ENCODE measurements at places on chromosomes 13 and 19.
A peak's percentile ranks its signal among the peaks of the same experiment; 100 is the strongest.

GRCh38 chr13:100511466-100511865 is 77.1 kb downstream of the GGACT start:
- no peak for DNase-seq

DNA sequence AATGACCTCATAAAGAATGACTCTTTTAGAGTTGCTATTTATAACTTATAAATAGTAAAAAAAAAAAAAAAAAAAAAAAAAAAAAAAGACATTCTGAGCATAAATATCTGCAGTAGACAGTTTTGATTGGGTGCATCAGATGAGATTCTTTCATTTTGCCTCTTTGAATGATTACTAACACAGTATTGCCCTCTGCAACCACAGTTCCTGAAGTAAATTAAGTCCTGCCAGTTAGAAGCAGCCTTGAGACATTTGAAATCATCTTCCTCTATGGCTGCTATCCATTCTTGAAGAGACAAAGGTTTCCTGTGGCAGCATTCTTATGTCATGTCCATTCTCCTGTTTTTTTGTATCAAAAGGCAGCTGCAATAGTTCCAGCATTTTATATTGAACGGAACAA is 892.4 kb upstream of the MIR17HG start:
- DNase-seq = no peak

- DNase-seq = no peak
These were observed 31.2 kb downstream of the RFX2 start for GRCh38 chr19:6079107-6079506.

DNA sequence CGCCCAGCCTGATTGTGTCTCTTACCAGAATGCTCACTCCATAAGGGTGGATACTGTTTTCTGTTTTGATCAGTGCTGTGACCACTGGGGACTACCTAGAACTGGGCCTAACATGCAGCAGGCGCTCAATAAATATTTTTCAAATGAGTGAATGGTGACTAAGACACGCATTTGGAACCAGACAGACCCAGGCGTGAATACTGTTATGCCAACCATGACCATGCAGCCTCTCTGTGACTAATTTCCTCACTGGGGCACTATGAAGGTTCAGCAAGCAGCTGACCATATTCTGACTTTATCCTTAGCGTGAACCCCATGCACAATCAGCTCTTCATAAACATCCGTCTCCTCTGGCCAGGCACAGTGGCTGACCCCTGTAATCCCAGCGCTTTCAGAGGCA is 13.0 kb upstream of the SPC24 start:
- peak; percentile 99 for DNase-seq

GRCh38 chr19:18649371-18650020 is 12.7 kb downstream of the KLHL26 start:
- no peak for DNase-seq

DNA sequence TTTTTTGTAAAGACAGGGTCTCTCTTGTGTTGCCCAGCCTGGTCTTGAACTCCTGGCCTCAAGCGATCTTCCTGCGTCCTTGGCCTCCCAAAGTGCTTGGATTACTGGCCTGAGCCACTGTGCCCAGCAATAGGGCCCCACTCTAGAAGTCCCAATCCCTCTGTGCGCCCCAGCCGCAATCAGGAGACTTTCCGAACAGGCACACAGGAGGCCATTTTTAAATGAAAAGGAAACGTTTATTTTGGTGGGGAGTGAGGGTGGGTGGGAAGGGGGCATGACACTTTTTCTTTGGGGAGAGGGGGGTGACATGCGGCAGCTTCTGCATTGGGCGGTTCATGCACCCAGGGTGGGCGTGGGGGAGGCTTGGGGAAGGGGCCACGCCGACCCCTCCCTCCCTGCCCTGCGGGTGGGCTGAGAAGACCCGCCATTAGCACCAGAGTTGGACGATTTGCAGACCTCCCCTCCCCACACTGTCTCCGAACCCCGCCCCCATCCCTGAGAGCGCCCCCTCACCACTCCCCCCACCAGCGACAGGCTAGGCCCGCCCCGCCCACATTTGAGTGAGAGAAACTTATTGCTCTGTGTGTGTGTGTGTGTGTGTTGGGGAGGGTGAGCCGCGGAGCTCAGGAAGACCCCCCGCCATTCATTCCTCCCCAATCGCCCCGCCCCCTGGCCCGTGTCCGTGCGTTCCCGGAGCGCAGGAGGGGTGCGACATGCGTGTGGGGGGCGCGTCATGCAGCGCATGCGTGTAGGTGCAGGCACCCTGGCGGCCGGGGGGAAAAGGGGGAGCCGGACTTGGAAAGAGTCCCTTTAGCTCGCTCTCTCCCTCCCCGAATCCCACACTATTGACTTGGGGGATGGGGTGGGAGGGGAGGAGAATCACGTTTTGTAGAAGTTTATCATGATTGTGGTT is 17.2 kb downstream of the KCNC3 start:
- DNase-seq = no peak

GRCh38 chr19:33914599-33914998 is 117.9 kb downstream of the KCTD15 start:
- no peak for DNase-seq

GRCh38 chr13:52061587-52061986 is 37.1 kb downstream of the UTP14C start:
- DNase-seq = no peak

DNA sequence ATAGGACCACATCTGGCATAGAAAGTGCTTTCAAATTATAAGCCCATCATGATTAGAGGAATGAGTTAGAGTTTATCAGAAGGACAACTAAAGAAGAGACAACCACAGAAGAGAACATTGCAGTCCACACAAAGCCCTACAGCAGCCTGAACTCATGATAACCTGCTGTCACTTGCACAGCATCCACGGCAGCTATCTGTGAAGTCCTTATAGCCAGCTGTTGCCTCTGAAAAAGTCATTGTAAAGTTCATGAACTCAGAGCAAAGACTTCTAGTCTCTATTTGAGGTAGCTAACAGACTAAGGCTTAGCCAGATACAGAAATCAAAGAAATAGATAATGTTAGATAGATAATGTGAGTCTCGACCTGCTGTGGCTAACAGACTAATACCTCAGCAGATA is 450.0 kb downstream of the KLF5 start:
- no peak for DNase-seq

DNA sequence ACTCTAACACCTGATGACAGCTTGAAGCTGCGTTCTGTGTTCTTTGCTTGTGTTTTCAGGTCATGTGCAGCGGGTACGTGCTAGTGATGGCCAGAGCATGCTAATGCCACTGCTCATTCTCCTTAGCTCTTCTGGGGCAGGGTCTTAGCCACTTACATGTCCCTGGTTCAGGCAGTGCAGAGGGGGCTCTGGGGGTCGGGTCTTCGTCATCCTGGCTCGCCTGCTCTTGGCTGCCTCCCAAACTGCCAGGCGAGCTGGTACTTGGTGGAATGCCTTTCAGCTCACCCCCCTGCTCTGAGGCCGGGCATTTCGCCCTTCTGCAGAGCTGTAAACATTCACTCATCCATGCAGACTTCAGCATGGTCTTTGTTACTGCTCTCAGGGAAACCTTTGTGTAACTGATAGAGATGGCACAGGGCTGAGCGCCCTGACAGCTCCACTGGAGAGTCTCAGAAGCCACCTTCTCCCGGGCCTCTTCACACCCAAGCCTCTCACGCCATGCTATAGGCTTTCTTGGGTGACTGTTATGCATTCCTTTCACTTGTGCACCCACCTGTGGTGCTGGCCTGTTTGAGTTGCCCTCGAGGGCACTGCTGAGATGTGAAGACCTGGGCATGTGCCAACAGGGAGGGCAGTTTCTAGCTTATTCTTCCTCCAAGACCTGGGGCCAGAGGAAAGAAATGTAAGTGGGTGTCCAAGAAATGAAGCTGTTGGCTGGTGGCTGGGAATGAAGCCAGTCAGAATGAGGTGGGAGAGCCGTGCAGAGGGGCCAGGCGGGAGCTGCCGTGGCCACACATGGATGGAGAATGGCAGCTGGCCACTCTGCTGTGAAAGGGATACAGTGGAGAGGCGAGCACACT is 24.4 kb downstream of the FAM124A start:
- no peak for DNase-seq

DNA sequence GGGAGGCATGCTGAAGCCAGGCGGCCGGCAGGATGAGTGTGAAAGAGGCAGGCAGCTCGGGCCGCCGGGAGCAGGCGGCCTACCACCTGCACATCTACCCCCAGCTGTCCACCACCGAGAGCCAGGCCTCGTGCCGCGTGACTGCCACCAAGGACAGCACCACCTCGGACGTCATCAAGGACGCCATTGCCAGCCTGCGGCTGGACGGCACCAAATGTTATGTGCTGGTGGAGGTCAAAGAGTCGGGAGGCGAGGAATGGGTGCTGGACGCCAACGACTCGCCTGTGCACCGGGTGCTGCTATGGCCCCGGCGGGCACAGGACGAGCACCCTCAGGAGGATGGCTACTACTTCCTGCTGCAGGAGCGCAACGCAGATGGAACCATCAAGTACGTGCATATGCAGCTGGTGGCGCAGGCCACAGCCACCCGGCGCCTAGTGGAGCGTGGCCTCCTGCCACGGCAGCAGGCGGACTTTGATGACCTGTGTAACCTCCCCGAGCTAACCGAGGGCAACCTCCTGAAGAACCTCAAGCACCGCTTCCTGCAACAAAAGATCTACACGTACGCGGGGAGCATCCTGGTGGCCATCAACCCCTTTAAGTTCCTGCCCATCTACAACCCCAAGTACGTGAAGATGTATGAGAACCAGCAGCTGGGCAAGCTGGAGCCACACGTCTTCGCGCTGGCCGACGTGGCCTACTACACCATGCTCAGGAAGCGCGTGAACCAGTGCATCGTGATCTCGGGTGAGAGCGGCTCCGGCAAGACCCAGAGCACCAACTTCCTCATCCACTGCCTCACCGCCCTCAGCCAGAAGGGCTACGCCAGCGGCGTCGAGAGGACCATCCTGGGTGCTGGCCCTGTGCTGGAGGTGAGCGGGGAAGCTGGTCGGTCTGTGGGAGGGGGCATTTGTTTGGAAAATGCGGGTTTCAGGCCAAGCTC is 26.4 kb downstream of the MYO9B start:
- no peak for DNase-seq

DNA sequence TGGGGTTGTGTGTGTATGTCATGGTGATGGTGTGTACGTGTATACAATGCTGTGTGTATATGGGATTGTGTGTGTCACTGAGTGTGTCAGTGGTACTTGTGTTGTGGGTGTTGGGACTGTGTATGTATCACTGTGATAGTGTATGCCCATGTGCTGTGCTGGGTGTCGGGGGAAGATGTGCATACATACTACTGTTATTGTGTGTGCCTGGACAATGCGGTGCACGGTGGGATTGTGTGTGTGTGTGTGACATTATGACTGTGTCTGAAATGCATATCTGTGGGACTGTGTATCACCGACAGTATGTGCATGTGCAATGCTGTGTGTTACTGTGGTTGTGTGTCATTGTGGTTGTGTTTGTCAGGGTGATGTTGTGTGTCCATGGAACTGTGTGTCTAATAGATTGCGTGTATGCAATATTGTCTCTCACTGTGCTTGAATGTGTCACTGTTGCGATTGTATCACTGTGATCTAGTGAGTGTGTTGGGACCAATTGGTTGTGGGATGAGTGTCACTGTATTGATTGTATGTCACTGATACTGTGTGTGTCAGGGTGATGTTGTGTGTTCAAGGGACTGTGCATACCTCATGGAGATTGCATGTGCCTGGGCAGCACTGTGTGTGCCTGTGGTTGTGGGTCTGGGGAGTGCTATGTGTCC is 11.0 kb upstream of the BBC3 start:
- DNase-seq = no peak

- peak; percentile 63 for DNase-seq
These were observed 27.7 kb downstream of the EFNB2 start for GRCh38 chr13:106507560-106508274.

- no peak for DNase-seq
These were observed 2.6 kb downstream of the OR10H5 start for GRCh38 chr19:15790096-15790495.

DNA sequence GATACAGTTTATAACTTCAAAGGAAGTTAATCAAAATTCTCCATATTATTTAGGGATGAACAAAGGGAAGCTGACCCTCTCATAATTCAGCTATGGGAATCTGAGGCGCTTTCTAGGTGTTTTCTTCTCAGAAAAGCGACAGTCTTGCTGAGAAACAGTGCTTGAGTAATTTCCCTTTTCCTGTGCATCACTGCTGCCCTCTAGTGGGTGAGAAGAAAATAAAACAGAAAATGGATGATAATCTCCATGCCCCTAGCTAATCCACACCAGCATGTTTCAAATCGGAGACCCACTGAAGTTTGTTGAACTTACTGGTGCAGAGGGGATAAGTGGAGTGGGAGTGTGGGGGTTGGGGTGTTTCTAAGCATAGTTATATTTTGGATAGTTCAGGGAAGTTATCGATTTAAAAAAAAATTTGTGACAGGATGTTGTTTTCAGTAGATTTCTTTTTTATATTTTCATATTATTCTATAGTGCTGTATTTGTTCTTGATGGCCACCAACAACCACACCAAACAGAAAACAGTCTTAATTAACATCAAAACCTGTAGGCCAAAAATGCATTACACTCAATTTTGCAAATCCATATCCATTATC is 21.4 kb downstream of the LCP1 start:
- DNase-seq = no peak

DNA sequence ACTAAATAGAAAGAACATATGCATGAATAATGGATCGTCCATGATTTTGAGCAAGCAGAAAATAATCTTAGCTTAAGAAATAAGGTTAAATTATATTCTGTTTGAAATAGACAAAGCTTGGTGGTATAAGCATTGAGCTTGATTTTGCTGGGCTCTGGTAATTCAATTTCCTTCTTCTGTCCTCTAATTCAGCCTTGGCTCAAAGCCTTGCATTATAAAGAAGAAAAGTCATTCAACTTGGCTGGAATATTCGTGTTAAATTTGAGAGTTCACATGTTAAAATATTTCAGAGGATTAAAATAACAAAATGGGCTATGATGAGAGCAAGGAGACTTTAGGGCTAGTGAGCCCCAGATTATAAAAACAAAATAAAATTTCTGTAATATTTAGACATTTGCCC is 415.4 kb upstream of the PCDH20 start:
- DNase-seq = no peak

GRCh38 chr19:13652810-13653590 is 111.3 kb upstream of the MRI1 start:
- no peak for DNase-seq

DNA sequence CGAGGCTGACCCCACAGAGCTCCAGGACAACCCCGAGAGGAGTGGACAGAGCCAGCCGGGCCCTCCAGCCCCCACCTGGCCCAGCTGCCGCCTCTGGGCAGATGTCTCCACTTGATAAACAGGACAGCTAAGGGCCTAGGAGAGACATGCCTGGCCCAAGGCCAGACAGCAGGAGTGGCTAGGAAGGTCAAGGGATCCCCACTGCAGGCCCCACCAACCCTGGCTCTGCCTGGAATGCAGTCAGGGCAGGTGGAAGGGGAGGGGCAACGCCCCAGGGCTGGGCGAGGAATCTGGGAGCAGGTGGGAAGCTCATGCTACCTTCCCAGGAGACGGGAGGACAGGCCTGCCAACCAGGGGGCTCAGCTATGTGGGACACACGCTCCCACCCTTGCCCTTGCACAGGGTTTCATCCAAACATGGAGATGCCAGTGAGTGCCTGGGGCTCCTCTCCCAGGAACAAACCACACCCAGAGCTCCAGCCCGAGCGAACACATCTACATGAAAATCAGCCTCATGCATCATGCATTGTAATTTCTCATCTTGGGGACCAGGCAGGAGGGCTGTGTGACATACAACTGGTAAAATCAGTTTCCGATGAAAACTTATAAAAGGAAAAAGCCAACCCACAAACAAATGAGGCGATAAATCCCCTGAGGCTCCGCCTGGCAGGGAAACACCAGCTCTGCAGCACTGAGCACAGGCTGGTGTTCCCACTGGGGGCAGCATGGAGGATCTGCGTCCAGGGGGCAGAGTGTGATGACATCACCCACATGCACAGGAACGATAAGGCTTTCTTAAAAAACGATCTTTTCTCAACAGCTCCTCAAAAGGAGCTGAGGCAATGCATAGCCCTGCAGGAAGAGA is 25.0 kb downstream of the SH3GL1 start:
- DNase-seq = peak; percentile 9

All from HS-5 (cell line).